ENCODE measurements at places on chromosomes 4 and X. TPM values are rescaled to one million over a fixed set of nuclear protein-coding genes. Genes with fewer than 3 reads are reported as not detected.

OPRPN gene
- not detected for total RNA-seq

LUZP4 gene
- total RNA-seq, result not detected

NAP1L3 gene
- 10.8 TPM for total RNA-seq

DSPP gene
- total RNA-seq, result not detected

ADH7 gene
- total RNA-seq, result not detected

DNAAF6 gene
- not detected for total RNA-seq

MAGEB10 gene
- total RNA-seq, result not detected
